ENCODE measurements at places on chromosomes 3 and 15. TPM values are rescaled to one million over a fixed set of nuclear protein-coding genes. Genes with fewer than 3 reads are reported as not detected.

DNA sequence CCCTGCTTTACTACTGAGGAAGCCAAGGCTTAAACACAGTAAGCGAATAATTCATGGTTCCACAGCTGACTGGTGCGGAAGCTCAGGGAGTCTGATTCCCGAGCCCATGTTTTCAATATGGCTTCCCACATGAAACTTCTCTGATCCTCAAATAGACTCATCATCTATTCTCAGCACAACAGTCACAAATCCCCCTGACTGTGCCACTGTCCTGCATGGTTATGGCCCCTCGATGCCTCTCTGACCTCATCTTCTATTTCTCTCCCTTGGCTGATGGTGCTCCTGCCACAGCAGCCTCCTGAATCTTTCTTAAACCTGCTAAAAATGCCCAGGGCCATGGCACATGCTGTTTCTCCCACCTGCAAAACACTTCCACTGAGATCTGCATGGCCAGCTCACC is 43.2 kb downstream of the SRGAP3 start:
- DNase-seq, result no peak

DNA sequence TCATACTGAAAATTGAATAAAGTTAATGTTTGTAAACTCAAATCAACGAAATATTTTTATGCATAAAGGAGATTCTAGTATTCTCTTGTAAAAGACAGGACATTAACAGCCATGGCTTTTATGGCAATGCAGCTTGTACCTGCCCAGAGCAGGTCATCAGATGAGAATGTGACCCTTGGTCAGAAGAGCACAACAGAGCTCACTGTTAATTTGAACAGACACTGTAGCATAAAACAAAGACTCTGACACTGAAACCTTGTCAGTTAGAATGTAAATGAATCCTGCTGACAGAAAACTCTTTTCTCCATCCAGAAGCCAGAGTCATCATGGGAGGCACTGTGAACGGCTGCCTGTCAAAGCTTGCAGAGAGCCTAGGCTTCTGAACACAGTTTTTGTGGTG is 410.6 kb downstream of the RAP2B start:
- DNase-seq, result no peak

DNA sequence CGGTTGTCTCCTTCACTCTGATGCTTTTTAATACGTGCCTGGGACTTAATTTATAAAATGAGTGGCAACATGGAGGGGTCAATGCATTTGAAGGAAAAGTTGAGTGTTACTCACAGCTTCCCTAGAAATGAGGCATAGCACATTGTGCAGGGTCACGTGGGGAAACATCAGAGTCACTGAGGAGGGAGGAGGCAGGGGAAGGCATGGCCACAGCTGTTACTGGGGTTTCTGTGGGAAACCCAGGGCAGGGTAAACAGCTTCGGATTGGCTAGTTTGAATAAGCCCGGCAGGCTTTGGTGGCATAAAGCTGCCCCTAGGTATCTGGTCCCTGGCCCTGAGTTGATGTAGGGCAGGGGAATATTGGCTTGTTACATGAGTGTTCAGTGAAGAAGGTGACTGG is 98.9 kb upstream of the ST8SIA2 start:
- DNase-seq, result no peak

- no peak for DNase-seq
Observed at GRCh38 chr3:34374521-34374920, 576.1 kb downstream of the PDCD6IP start.

- no peak for DNase-seq
Observed at GRCh38 chr15:71244250-71244649, 129.0 kb downstream of the THSD4 start.

DNA sequence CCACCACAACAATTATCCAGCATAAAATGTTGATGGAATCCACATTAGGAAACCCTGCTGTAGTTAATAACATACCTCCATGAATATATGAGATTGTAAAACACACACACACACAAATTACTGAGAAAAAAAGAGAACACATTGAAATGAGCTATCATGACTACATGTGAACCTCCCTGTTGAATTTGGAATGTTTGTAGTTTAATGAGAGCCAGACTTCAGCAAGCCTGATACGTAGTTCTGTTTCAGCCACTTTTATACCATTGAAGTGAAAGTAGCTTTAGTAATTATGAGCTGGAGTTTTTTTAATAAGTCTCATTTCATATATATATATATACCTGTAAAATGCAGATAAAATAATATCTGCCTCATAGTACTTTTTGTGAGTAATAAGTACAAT is 1146.4 kb downstream of the NAALADL2 start:
- DNase-seq, result no peak

- DNase-seq, result no peak
Observed at GRCh38 chr3:134650431-134651346, at the start of gene KY. KY (minus strand) TSS chr3:134651022; CDS start chr3:134650960, 62 bp downstream.

DNA sequence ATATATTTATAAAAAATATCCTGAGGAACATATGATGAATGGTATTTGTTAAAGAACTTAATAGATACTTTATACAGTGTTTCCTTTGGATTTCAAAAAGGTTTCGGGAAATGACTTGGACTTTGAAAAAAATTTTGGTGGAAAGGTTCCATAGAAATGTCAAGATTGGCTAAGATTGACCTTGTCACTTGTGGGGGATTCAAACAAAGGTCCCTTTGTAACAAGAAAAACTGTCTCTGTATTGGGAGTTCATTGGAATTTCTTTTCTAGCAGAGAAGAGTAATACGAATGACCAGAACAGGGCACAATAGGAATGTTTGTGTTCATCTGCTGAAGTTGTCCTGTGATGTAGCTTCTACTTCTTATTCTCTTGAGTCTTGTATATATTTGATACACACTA is 43.2 kb downstream of the ARHGEF26 start:
- no peak for DNase-seq

GRCh38 chr15:52016316-52016715 is 2.7 kb upstream of the MAPK6 start:
- DNase-seq, result no peak

DNA sequence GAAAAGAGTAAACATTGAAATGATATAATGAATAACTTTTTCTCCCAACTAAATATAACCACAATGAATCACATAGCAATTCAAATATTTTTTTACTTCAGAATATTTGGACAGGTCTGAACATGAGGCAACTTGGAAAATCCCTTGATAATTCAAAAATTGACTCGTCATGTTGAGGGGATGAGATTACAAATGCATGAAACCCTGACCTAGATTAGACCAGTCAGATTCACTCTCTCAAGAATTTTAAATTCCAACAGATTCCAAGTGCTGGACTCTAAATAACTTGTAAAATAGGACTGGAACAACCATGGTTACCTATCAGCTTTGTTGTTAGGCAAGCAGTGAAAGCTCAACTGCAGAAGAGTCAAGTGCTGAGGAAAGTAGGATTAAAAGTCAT is 317.5 kb downstream of the GBE1 start:
- DNase-seq, result no peak

GRCh38 chr15:63226966-63227401 is 37.6 kb downstream of the RAB8B start:
- DNase-seq, result no peak

- DNase-seq, result no peak
Observed at GRCh38 chr3:153456833-153457545, 295.0 kb downstream of the RAP2B start.

Gene RABL3
- total RNA-seq, result 29.8 TPM

Gene CLRN1
- total RNA-seq, result not detected

Gene MCF2L2
- total RNA-seq, result 2.3 TPM

Gene NCKIPSD
- total RNA-seq, result 40.0 TPM

Gene MYL3
- total RNA-seq, result not detected

Gene C15orf62
- 0.23 TPM for total RNA-seq

Gene HYAL1
- 1.3 TPM for total RNA-seq

Gene ARF4
- total RNA-seq, result 132 TPM

All from PC-9 (cell line).